Stimulated activated CD4-positive, alpha-beta T cell treated with anti-CD3 and anti-CD28 coated beads, Interleukin-2, amount 100 ng/mL, for 4 hours (primary cell): ENCODE measurements at places on chromosomes 4 and X.

- DNase-seq, result no peak
Measured at GRCh38 chr4:127469542-127469941, 163.2 kb upstream of the INTU start.

DNA sequence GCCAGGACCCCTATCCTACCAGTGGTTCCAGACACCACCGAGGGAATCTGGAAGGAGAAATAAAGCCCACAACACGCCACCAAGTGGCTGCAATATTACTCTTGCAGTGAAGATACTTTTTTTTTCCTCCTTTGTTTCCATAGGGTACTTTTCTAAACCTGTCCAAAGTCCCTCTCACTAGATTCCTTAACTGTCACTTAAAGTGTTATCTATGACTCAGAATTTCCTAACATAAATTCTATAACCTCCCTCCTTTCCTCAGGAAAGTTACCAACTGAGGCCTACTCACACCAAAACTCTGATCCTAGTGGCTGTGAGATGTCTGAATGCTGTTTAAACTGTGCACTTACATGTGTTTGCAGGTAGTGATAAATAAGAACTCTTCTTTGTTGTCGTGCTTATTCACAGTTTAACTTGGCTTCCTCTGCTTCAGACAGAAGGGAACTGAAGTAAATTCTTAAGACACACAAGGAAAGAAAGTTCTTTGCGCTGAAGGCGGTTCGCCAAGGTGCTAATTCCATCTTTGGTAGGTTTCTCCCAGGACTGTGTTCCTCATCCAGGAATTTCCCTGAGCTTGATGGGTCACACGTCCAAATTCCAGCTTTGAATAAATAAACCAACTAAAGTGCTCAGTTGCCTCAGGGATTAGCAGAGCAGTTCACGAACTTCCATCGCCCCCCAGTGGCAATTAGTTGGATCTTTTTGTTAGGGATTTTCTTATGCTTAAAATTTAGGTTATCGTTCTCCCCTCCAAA, 10.7 kb upstream of the HCCS start:
- no peak for DNase-seq

DNA sequence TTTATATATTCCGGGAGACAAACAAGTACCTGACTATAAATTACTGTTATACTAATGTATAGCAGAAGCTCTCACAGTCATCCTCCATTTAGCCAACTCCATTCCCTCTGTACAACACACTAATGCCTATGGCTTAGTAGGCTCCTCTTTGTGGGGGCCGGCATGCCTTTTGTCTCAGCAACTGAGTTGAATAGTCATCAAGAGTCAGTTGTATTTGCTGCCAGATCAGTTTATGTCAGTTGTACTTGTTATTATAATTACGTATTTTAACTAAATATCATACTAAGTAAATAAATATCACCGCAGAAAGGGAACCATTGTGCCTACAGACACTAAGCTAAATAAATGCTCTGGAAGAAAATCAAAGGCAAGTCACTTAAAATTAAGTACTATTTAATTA, 9.9 kb downstream of the PRMT9 start:
- no peak for DNase-seq

- DNase-seq, result no peak
Measured at GRCh38 chr4:186132577-186133242, 28.2 kb downstream of the FAM149A start.

DNA sequence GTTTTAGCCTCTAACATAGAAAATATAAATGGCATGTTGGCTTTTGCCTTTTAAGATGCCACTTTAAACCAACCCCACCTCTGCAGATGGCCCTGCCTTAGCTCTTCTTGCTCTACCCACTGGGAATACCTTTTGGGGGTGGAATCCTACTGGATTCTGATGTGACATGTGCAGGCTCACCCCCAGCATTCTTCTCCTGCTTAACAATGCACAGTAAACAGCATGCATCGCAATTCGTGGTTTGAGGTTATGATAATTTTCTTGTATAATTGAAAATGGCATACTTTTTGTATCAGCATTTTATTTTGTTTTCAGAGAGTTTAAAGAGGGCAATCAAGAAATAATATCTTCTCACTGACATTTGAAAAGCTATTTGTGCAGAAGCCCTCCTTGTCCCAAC, 167.9 kb downstream of the AREG start:
- no peak for DNase-seq

DNA sequence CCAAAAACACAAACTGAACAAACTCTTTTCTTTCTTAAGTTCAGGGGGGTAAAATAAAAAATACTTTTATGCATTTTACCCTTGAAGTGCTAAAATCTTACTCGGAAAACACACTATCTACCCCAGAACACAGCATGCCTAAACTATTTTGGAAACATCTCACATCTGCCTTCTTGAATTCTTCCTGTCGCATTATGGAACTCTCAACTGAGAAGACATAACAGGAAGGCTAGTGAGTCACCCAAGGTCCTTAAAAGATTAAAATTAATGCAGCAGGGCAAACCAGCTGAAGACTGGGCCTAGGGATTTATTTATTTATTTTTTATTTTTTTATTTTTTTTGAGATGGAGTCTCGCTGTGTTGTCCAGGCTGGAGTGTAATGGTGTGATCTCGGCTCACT, 208.2 kb downstream of the APBB2 start:
- DNase-seq, result no peak

DNA sequence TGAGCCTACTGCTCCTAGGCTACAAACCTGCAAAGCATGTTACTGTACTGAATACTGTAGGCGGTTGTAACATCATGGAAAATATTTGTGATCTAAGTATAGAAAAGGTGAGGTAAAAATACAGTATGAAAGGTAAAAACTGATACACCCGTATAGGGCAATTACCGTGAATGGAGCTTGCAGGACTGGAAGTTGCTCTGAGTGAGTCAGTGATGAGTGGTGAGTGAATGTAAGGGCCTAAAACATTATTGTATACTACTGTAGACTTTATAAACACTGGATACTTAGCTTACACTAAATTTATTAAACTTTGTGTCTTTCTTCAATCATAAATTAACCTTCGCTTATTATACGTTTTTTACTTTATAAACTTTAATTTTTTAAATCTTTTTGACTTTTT, 3.7 kb downstream of the KIF4A start:
- DNase-seq, result no peak

GRCh38 chrX:134622056-134622812, 36.0 kb downstream of the PLAC1 start:
- DNase-seq, result peak; percentile 1

DNA sequence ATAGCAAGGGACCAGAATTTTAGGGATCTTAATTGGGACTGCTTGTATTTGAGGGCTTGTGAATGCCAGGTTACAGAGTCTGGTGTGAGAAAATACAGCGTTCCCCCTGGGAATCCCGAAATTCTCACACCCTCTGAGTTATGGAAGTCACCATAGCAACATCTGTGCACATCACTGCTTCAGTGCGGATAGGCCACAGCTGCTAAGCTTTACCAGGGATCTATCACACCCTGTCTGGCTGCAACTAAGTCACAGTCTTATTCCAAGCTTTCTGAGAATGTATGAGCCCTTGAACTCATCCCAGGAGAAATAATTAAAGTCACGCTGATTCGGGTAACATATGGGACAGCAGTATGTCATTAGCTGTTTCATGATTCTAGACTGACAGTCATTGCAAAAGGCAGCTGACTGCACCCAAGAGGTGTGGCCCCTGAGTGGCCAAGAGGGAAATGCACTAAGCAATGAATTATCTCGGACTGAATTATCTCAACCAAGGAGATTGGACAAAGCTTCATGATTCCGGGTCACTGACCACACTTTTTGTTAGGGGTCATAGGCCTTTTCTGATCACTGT, 46.7 kb upstream of the BTC start:
- DNase-seq, result no peak
